ENCODE measurements at places on chromosomes 7 and 10.
A peak's percentile ranks its signal among the peaks of the same experiment; 100 is the strongest.

DNA sequence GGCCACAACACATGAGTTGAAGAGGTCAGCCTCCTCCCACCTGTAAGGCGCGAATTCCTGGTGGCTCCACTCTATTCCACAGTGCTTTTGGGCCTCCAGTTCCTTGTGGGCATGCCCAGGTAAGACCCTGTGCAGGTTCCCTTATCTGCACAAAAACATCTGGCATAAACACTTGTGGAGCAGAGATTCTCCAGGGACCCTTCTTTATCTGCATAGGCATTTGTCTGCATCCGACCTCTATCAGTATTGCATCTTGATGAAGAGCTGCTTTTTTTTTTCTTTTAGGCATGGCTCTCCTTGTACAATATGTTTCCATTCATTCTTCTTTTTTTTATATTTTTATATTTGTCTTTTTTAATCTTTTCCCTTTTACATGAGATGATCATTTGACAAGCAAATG, 58.4 kb downstream of the ANKMY2 start:
- DNase-seq = no peak
- H3K27ac ChIP-seq = no peak overlapping the region
- no peaks in the 10 kb centered on the region for H3K36me3 ChIP-seq
- no peaks in the 10 kb centered on the region for H3K27me3 ChIP-seq

- no peak overlapping the region for H3K4me3 ChIP-seq
- H3K27me3 ChIP-seq = no peaks in the 10 kb centered on the region
- H3K27ac ChIP-seq = no peak overlapping the region
- peaks cover 35% of the 10 kb centered on the region for H3K36me3 ChIP-seq
- peak; percentile 65 for DNase-seq
Measured at GRCh38 chr7:38232502-38233366, 40.7 kb downstream of the TARP start.

- H3K36me3 ChIP-seq = no peaks in the 10 kb centered on the region
- no peak overlapping the region for H3K4me3 ChIP-seq
- no peak for DNase-seq
- H3K27me3 ChIP-seq = no peaks in the 10 kb centered on the region
Measured at GRCh38 chr10:9061871-9062270, 1007.4 kb downstream of the GATA3 start.

DNA sequence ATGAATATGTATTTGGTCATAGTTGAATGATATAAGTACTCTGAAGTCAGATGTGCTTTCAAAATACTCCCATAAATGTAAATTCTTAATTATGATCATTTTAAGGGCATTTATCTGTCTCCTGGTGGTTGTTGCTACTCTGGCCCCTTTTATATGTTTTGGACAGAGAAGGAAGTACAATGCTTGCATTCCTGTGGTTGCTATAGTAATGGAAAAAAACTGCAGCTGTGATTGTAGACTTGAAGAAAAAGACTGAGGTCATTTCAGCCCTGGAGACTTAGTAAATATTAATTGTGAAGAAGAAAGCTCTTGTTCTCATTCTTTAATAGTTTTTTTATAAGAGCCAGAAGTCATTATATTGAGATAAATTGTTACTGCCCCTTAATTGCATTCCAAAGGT, 70.2 kb upstream of the FERD3L start:
- no peaks in the 10 kb centered on the region for H3K36me3 ChIP-seq
- no peak overlapping the region for H3K4me3 ChIP-seq
- DNase-seq = peak; percentile 67
- no peaks in the 10 kb centered on the region for H3K27me3 ChIP-seq
- no peaks in the 10 kb centered on the region for H3K4me1 ChIP-seq

DNA sequence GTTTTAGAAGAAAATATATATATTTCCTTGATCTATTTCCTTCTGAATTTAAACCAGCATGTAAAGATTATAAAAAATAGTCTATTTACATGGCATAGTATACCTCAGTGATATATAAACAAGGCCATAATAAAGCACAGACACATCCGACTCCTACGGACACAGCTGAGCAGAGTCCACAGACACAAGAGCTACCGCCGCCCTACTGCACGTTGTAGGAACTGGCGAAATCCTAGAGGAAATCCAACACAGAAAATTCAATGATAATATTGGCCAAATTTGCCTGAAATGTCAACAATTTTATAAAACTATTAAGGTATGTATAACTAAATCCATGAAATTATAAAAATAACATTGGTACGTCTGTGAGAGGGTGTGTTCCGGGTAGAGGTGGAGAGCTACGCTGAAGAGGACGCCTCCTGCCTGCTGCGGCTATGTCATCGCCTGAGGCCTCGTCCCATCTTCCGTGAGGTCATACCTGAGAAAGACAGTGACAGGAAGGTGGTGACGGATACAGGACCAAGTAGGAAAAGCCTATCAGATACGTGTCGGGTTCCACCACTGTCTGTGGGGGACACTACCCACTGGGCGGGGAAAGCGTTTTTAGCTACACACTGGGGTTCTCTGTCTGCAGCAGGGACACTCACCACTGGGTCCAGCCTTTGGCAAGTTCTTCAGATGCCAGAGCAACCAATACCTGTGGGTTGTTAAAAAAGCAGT, 29.3 kb upstream of the NCAPG2 start:
- no peak for DNase-seq
- H3K4me1 ChIP-seq = no peaks in the 10 kb centered on the region
- H3K4me3 ChIP-seq = no peak overlapping the region

DNA sequence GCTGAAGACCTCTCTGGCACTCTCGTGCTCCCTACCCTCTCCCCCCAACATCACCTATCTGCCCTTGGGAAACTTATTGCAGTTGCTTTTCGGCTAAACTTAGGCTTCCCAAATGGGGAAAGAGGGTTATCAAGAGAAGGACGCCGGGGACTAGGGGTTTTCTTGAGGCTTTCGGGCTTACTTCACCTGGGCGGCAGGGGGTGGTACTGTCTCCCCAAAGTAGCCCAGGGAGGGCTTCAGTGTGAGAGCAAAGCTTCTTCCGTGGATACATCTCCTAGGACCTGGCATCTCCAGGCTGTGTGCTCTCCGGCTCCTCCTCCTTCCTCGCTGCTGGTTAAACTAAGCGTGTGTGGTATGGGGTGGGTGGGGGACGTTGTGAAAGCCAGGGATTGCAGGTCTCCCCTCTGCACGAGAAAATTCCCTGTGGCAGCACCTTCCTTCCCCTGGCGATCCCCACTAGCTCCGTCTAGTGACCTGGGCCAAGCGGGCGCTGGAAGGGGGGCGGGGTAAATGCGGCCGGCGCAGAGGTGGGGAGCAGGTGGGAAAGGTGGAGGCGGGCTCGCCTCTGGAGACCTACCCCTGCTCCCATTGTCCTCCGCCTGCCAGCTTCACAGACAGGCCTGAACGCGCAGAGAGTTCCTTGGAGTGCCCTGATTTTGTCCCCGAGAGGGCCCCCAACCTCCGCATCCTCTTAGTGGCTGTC, 1.1 kb downstream of the PLXDC2 start:
- no peak for DNase-seq
- H3K27ac ChIP-seq = no peak overlapping the region
- peaks cover 32% of the 10 kb centered on the region for H3K4me1 ChIP-seq
